ENCODE measurements at places on chromosomes 13 and 19. TPM values are rescaled to one million over a fixed set of nuclear protein-coding genes. Genes with fewer than 3 reads are reported as not detected.

The CYP2A6 gene
- total RNA-seq = not detected

The PSG7 gene
- total RNA-seq = not detected

The NCR1 gene
- total RNA-seq = not detected

The CFAP97D2 gene
- not detected for total RNA-seq
